DMS 273 treated with DMSO at 0.1 percent for 48 hours (cell line): ENCODE measurements at places on chromosomes 1 and 21.

DNA sequence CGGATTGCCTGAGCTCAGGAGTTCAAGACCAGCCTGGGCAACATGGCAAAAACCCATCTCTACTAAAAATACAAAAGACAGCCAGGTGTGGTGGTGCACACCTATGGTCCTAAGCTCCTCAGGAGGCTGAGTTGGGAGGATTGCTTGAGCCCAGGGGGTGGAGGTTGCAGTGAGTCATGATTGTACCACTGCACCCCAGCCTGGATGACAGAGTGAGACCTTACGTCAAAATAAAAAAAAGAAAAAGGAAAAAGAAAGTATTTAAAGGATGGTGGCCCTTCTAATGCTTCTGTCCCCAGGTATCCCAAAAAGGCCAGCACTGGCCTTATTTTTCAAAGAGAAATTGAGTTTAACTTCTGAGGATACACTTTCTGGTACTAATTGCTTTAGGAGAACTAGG is 1.7 kb downstream of the IKBKE start:
- DNase-seq: no peak

GRCh38 chr1:59290193-59290949 is 6.5 kb upstream of the FGGY start:
- DNase-seq: no peak

- DNase-seq: no peak
These were observed 32.5 kb downstream of the ZNF648 start for GRCh38 chr1:182029002-182029378.

DNA sequence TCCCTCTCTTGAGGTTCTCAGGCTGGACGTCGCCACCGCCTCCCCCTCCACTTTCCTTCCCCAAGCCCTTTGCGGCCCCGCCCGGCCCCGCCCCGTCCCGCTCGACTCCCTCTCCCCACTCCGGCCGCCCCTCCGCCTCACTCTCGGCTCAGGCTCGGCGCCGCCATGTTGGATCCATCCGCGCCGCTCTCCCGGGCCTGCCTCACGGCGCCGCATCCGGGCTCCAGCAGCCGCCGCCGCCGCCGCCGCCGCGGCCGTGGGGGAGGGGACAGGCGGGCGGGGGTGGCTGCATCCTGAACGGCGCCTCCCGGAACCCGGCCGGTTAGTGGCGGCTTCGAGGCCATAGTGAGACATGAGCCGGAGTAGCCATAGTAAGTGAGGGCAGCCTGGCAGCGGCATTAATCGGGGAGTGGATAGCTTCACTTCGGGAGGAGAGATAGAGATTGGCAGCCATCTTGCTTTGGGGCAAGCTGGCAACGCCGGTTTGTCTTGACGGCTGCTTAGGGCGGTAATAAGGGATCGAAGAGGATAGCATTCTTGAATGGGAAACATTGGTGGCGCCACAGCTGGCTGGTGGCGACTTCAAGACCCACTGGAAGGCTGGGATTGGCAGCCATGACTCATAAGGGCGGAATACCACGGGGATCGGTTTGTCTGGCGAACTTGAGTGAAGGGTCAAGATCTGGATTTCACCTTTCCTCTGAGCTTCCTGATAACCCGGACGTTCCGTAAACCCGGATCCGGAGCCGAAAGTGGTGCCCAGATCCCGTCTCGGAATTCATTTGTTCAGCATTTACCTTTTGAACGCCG is at the start of gene DEDD:
Gene DEDD, minus strand, starts transcription at position 258 of the 810 bp plus-strand sequence. CDS start 8,205 bp downstream, outside the sequence.
- peak; percentile 93 for DNase-seq

- no peak for DNase-seq
These were observed 138.2 kb upstream of the RUNX3 start for GRCh38 chr1:25068316-25068715.

GRCh38 chr21:38631206-38631605 is 132.9 kb upstream of the ERG start:
- DNase-seq: no peak
